Tracheal epithelial cell (primary cell): ENCODE measurements at places on chromosomes 13 and 19. TPM values are rescaled to one million over a fixed set of nuclear protein-coding genes. Genes with fewer than 3 reads are reported as not detected.

The TMEM190 gene
- total RNA-seq, result 0.96 TPM in 1 of 2 replicates, not detected in the other

The C19orf73 gene
- 0.48 and 2.8 TPM in 2 replicates for total RNA-seq

The PRR20A gene
- not detected in 2 replicates for total RNA-seq

The SLC7A1 gene
- total RNA-seq, result 30.4 and 45.8 TPM in 2 replicates

The WTIP gene
- total RNA-seq, result 32.0 and 38.6 TPM in 2 replicates

The PDE4C gene
- 0.43 TPM in 1 of 2 replicates, not detected in the other for total RNA-seq

The SCEL gene
- 51.6 and 64.4 TPM in 2 replicates for total RNA-seq
